ENCODE measurements at places on chromosomes 5 and 9.
A peak's percentile ranks its signal among the peaks of the same experiment; 100 is the strongest.

DNA sequence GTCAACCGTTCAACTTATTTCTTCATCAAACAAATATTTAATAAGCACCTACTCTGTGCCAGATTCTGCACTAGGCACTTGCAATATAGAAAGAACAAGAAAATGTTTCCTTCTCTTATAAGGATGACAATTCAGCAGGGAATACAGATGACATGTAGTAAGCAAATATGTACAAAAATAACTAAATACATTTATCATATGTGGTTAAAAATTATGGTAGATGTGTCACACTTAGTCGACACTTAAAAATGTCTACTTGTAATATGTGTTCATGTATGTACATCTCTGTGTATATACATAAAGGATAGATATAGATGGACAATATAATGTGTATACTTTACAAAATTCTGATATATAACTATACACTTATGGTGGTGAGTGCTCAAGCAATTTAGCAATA is 417.0 kb upstream of the MEF2C start:
- DNase-seq = no peak

DNA sequence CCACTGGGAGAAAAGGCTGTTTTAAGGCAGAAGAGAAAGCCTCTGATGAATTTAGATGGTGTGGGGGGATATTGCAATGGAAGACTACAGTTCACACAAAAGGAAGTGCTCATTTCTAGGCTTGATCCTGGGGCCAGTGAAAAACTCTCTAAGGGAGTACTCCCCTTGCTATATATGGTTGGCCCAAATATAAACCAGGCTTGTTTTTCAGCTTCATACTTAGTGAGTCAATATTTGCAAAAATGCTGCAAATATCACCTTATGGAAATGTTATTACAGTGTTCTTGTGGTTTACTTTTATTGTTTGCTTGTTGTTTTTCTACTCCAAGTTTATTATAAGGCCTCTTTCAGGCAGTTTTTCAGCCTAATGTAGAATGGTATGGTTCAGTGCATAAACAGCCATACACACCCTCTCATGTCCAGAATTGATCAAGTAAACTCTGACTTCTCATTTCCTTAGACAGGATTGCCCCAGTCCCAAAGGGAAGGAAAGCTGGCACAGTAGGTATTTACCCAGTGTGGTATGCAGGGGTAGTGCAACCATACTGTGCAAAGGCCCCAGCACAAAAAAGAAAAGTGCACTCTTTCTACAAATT is 115.1 kb downstream of the FEM1C start:
- DNase-seq = no peak

DNA sequence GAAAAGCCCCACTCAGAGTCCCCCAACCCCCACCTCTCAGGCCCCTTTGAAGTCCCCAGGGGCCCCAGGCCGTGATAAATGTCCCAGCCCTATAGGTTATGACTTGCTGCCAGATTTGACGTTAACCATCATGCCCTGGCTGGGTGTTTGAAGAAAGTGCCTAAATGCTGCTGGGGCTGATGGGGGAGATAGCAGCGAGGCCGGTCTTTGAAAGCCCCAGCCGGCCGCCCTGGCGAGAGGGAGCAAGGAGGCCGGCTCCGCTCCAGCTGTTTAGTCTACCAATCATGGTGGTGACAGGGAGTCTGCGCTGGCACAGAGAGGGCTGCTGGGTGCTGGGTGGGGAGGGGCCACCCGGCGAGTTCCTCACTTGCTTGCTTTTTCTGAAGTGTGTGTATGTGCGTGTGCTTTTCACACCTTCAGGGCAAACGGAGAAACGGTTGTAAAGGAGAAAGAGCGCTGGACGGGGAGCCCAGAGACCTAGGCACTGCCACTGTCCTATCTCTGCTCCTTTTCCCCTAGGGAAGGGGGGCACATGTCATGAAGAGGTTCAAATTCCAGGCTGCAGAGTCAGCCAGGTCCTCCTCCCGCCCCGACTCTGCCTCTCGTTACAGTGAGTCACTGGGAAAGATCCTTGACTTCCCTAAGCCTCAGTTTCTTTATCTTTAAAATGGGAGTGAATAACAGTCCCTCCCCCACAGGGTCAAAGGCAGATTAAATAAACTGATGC is 126.1 kb upstream of the HAND1 start:
- DNase-seq = peak; percentile 75

DNA sequence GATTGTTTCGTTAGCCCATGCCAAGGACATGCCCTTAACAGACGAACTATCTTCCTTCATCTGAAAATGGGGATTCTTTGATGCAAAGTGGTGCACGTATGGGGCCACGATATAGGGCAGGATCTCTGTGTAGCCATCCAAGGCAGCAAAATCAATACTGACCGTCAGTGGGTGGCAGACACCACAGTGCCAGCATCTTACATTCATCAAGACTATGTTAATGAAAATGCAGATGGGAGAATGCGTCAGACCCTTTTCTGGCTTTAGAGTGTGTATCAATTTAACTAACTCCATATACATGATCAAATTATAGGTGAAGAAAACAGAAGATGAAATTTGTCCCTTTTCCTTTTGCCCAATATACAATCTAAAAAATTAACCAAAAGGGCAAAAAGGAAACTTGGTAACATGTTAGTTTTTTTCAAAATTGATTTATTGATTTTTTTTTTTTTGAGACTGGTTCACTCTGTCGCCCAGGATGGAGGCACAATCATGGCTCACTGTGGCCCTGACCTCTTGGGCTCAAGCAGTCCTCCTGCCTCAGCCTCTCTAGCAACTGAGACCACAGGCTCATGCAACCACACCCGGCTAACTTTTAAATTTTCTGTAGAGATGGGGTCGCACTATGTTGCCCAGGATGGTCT is 169.2 kb upstream of the SPRY4 start:
- DNase-seq = no peak

DNA sequence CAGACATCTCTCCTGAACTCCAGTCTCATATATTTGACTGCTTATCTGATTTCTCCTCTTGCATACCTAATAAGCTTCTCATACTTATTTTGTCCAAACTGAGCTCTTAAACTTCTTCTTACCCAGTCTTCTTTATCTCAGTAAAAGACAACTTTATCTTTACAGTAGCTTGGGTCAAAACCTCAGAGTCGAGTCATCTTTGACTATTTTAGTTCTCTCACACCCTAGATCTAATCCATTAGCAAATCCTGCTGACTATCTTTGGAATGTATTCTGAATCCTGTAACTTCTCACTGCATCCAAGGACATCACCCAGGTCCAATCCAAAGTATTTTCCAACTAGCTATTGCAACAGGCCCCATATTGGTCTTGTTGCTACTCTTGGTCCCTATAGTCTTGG is 11.8 kb upstream of the JAK2 start:
- DNase-seq = no peak

DNA sequence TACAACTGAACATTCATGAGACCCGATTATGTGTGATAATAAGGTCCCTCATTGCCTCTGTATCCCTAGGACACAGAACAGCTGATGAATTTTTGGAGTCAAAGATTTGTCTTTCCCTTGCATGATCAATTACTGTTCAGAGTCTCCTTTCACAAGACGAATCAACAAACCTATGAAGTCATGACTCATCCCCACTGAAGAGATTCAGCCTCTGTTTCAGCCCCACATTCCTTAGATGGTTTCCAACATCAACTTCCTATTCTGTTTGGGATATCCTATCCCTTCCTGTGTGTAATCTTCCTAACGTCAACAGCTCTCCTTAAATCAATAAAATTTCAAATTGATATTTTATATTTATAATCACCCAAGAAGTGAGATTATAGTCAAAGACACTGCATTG is 199.0 kb downstream of the DNAH5 start:
- DNase-seq = no peak

- no peak for DNase-seq
Measured at GRCh38 chr5:107469485-107470294, 201.0 kb downstream of the EFNA5 start.

- DNase-seq = no peak
Measured at GRCh38 chr9:127710204-127710783, 3.5 kb downstream of the CFAP157 start.

GRCh38 chr5:92519811-92520632 is 1061.0 kb downstream of the NR2F1-AS1 start:
- no peak for DNase-seq

DNA sequence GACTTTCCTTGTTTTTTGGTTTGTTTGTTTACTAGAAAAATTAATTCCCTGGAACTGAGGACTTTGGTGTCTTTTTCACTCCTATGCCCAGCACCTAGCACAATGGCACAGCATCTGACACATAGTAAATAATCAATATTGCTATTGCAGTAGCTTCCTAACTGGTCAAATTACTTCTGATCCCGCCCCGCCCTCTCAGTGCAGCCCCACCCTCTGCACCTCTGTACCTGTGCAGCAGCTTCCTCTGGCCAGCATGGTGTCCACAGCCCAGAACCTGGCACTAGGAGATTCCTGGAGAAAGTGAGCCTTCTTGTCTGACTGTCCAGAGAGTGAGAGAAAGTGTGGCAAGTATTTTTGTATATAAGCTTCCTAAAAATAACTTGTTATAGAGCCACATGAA is 343.2 kb downstream of the ZNF608 start:
- no peak for DNase-seq

GRCh38 chr9:98285446-98285845 is 30.0 kb upstream of the TBC1D2 start:
- DNase-seq = no peak

DNA sequence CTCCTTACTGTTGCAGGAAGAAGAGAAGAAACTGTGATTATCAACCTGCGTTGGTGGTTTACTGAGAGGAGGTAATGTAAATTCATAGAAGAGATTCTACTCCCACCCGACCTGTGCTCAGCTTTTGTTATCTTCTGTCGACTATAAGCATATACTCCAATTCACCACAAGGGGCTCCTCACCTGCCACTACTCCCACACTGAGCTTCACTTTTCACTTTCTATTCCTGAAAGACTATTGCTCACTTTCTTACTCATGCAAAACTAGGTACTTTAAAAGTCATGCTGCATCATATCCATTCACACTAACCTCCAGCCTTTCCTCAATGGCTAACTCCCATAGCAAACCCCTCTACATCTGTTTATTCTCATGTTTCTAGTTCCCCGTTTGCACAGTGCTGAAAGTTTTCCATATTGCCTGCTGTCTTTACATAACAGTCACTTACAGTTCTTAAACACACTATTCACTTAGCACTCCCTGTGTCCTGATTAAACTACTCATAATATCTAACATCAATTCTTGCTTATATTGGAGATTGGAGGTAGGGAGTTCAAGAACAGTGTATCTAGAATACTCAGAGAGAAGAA is 1062.6 kb downstream of the NR2F1-AS1 start:
- DNase-seq = no peak

DNA sequence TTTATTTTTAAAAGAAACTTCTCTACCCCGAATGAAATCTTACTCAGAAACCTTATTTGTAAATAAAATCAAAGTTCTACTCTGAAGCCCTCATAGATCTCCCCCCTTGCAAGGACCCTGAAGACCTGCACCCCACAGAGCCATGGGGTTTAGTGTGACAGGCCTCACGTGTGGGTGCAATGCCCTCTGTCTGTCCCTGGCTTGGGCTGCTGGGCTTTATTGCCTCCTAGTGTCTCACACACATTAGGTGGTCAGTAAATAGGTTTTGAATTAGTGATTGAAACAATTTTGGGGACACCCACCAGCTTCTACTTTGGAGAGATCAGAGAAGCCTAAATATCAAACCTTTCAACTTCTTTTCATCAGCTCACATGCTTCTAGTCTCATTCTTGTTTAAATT is 403.7 kb downstream of the KDM4C start:
- DNase-seq = no peak

DNA sequence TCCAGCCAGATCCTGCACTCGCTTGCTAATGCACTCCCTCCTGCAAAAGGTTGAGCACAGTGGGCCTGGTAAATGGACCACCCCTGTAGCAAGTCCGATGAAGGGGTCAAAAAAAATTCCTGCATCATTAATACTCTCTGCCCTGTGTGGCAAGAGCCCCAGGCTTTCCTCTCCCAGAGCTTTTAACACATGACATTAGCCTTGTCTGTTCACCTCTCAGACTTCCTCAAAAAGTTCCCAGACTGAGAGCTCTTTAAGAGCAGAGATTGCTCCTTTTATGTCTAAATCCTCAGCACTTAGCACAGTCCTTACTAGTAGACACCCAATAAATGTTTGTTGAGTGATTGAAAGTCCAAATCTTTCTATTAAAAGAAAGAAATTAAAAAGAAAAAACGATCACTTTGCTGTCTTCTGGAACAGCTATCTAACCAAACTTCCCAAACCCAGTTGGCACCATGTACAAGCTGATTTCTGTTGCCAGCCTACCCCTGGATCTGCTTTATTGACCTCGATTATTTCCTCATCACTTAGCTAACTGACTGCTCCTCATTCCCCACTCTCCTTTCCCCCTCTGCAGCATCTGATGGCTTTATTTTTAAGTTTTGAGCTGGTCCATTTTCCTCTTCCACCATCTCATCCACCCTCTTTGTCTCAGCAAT is 209.8 kb downstream of the ENC1 start:
- no peak for DNase-seq

DNA sequence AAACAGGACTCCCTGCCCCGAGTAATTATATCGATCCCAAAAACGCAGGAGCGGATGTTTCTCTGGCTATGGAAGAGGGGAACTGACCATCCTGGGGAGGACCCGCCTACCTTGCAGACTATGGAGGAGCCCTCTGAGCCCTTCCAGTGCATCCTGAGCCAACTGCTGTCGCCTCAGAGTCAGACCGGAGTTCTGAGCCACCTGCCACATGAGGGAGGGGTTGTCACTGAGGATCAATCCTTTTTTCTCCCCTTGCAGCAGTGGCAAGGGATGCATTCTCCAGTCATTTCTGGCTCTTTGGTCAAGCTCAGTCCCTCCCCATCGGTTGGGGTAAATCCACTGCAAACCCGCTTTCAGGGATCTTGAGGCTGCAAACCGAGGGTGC is 709 bp downstream of the FANCG start:
- no peak for DNase-seq

- no peak for DNase-seq
Measured at GRCh38 chr9:121115466-121115865, 40.7 kb downstream of the CNTRL start.

DNA sequence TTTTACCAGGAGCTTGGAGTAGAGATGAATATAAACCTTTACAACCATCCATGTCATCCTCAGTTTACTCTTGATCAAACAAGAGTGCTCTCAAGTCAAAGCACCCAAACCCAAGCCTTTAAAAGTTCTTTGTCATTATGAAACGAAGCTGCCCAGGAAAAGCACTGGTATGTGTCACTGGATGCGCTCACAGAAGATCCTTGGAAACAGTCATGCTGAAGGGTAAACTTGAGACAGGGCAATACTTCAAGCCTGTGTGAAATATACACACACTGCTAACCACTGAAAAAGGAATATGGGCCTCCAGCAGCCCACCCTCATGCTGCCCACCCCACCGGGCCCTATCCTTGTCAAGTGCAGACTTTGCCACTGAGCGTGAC is 84.5 kb downstream of the PRRT1B start:
- DNase-seq = no peak

DNA sequence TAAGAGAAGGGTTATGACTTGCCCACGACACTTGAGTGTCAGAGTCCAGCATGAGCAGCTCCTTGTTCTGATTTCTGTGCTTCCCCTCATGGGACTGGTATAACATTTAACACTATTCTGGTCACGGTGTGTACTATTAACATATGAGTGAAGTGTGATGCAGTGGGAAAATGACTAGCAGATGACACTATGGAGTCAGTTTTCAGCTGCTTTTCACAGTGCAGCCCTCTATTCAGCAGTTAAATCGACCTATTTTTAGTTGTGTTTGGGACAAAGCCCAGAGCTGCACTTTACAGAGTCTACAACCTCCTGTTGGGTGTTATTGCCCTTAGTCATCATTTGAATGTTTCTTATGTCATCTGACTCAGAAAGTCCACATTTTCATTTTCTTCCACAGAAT is 59.1 kb downstream of the CHSY3 start:
- DNase-seq = no peak

- DNase-seq = no peak
Measured at GRCh38 chr5:157828944-157829639, 29.9 kb downstream of the CLINT1 start.

GRCh38 chr5:1405121-1405520 is 40.1 kb downstream of the SLC6A3 start:
- DNase-seq = no peak
